GM23338 (cell line): ENCODE measurements at places on chromosomes 11 and 22. TPM values are rescaled to one million over a fixed set of nuclear protein-coding genes. Genes with fewer than 3 reads are reported as not detected.

GDPD5 gene
- total RNA-seq, result 3.3 and 4.9 TPM in 2 replicates

SCGB1D2 gene
- not detected in 2 replicates for total RNA-seq

APOL5 gene
- not detected in 2 replicates for total RNA-seq

CASP1 gene
- total RNA-seq, result 0.10 TPM in 1 of 2 replicates, not detected in the other
